Aorta (tissue), 5 donors: ENCODE measurements at places on chromosomes 12 and 14. TPM values are rescaled to one million over a fixed set of nuclear protein-coding genes. Genes with fewer than 3 reads are reported as not detected.

DNA sequence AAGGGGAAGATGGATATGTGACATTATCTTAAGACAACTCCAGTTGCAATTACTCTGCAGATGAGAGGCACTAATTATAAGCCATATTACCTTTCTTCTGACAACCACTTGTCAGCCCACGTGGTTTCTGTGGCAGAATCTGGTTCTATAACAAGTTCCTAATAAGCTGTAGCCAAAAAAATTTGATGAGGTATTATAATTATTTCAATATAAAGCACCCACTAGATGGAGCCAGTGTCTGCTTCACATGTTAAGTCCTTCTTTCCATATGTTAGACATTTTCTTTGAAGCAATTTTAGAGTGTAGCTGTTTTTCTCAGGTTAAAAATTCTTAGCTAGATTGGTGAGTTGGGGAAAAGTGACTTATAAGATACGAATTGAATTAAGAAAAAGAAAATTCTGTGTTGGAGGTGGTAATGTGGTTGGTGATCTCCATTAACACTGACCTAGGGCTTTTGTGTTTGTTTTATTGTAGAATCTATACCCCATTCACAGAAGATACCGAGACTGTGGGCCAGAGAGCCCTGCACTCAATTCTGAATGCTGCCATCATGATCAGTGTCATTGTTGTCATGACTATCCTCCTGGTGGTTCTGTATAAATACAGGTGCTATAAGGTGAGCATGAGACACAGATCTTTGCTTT lies 36.9 kb downstream of the PSEN1 start:
- no peak overlapping the region for H3K27ac ChIP-seq
- H3K36me3 ChIP-seq, result peaks cover 9% of the 10 kb centered on the region
- DNase-seq, result no peak
- H3K4me1 ChIP-seq, result no peaks in the 10 kb centered on the region
- H3K27me3 ChIP-seq, result no peaks in the 10 kb centered on the region
- H3K4me3 ChIP-seq, result no peak overlapping the region

DNA sequence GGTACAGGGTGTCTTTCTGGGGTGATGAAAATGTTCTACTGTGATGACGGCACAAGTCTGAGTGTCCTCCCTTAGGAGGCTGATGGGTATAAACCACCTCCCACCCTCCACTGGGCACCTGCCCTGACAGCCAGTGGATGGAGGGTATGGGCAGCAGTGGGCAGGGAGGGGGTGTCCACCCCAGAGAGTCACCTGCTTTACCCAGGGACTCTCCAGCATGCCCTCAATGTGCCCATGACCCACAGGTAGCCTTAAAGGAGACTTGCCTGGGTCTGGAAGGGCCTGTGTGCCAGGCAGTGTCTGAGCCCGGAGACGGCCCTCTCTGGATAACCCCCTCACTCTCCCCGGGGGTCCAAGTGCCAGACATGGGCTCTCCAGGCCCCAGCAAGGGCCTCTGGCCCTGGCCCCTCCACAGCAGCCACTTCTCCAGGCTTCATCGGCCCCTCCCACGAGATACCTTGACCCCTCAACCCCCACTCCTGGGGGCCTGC lies 38.8 kb downstream of the CCNK start:
- no peak overlapping the region for H3K4me3 ChIP-seq
- H3K36me3 ChIP-seq, result no peaks in the 10 kb centered on the region
- no peaks in the 10 kb centered on the region for H3K27me3 ChIP-seq
- peak; percentile 63 for DNase-seq
- no peaks in the 10 kb centered on the region for H3K4me1 ChIP-seq

GRCh38 chr14:100654814-100655740 lies 67.9 kb upstream of the BEGAIN start:
- no peak for DNase-seq
- no peaks in the 10 kb centered on the region for H3K36me3 ChIP-seq
- H3K27me3 ChIP-seq, result no peaks in the 10 kb centered on the region
- no peaks in the 10 kb centered on the region for H3K4me1 ChIP-seq

DNA sequence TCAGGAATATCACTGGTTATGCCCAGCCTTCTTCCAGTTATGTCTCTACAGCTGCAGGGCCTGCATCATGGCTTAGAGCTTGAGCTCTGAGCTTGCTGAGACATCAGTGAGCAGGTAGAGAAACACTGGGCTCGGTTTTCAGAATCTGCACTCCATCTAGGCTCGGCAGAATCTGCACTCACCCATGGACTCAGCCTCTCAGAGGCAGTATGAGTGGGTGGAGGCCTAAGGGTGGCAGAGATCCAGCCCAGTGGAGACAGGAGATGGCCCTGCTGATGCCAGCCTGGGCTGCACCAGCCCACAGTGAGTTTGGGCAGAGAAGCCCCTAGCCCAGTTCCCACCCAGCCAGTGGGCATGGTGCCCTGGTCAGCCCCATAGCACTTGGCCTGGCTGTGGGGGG lies 12.8 kb downstream of the KRT80 start:
- H3K36me3 ChIP-seq, result no peaks in the 10 kb centered on the region
- no peak overlapping the region for H3K4me3 ChIP-seq
- H3K27ac ChIP-seq, result no peak overlapping the region
- no peaks in the 10 kb centered on the region for H3K4me1 ChIP-seq
- H3K27me3 ChIP-seq, result no peaks in the 10 kb centered on the region

TPH2 gene
- total RNA-seq, result not detected

DNA sequence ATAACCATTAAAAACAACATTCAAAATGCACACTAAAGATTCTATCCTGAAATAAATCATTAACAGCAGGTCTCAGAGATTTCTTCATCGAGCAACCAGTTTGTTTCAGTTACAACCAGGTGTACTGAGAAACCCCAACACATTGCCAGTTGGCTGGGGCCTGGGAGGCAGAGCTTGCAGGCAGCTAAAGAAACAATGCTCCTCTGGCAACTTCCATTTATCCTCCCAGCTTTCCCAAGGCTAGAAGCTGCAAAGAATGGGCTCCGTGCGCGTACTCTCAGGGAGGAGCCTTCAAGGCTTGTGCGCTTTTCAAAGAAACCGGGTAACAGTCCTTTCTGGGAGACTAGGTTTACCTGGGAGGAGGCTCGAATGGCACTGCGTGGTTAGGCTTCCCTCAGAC lies 181.6 kb downstream of the MSRB3 start:
- no peak overlapping the region for H3K4me3 ChIP-seq
- H3K27ac ChIP-seq, result no peak overlapping the region
- H3K27me3 ChIP-seq, result no peaks in the 10 kb centered on the region

ZBTB42 gene
- 4.7 TPM for total RNA-seq

DNA sequence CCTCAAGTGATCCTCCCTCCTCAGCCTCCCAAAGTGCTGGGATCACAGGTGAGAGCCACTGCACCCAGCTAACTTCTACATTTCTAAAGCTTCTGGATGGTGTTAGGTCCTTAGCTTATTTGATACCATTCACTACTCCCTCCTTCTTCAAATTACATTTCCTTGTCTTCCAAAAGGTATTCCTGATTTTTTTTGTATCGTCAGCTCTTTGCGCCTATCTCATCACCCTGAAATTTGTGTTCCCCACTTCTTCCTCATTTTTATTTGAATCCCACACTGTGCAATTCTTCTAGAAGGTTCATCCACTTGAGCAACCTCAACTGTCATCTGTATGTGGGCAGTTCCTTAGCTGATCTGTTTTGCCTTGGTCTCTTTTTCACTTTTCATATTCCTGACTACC lies 241.8 kb upstream of the RGS6 start:
- no peak for DNase-seq
- H3K27ac ChIP-seq, result no peak overlapping the region
- no peak overlapping the region for H3K4me3 ChIP-seq

GRCh38 chr12:81231574-81232368 lies 153.9 kb downstream of the ACSS3 start:
- no peaks in the 10 kb centered on the region for H3K36me3 ChIP-seq
- no peak overlapping the region for H3K4me3 ChIP-seq

SRRM4 gene
- total RNA-seq, result 0.88 TPM

KITLG gene
- 6.5 TPM for total RNA-seq

- H3K36me3 ChIP-seq, result no peaks in the 10 kb centered on the region
- H3K4me1 ChIP-seq, result no peaks in the 10 kb centered on the region
- no peak for DNase-seq
Measured at GRCh38 chr12:88375306-88376305, 204.7 kb downstream of the KITLG start.

- no peak overlapping the region for H3K4me3 ChIP-seq
- H3K36me3 ChIP-seq, result no peaks in the 10 kb centered on the region
- H3K4me1 ChIP-seq, result no peaks in the 10 kb centered on the region
Measured at GRCh38 chr12:38053655-38054464, 262.7 kb upstream of the ALG10B start.

GRCh38 chr12:71703206-71703605 lies 17.3 kb downstream of the TMEM19 start:
- DNase-seq, result no peak
- H3K4me1 ChIP-seq, result no peaks in the 10 kb centered on the region
- H3K4me3 ChIP-seq, result no peak overlapping the region
- H3K36me3 ChIP-seq, result peaks cover 7% of the 10 kb centered on the region

GRCh38 chr12:121240484-121241101 lies 30.7 kb downstream of the P2RX4 start:
- no peaks in the 10 kb centered on the region for H3K36me3 ChIP-seq
- peak; percentile 91 for DNase-seq
- no peak overlapping the region for H3K27ac ChIP-seq
- no peaks in the 10 kb centered on the region for H3K27me3 ChIP-seq
- no peaks in the 10 kb centered on the region for H3K4me1 ChIP-seq

XPOT gene
- total RNA-seq, result 49.7 TPM

DNA sequence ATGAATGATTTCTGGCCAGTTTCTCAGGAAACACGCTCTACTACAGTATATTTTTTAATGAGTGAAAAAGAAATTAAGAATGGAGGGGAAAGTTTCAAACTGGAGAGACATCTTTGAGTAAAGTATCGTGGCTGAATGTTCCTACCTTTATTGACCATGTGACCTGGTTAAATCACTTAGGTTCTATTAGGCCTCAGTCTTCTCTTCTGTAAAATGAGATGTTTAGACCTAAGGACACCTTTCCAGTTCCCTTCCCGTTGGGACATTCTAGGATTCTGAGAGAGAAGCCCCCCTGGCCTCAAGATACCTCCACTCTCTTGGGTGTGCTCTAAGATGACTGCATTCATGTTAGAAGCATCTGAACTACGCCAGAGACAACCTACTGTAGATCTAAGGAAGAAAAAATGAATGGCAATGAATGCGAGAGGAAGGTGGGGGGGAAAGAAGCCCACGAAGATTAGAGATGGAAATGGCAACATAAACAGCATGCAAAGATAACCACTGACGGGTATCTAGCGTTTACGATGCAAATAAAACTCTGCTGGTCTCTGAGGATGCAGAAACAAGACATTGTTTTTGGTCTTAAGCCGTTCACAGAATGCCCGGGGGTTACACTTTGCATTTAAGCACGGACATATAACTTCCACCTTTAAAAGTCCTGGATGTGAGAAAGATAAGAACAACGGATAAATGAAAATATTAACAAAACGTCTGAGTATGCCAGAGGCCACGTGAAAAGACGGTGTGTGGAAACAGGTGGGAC lies 599 bp upstream of the CPSF6 start:
- H3K4me3 ChIP-seq, result peak overlapping the region; percentile 81
- DNase-seq, result no peak
- H3K36me3 ChIP-seq, result no peaks in the 10 kb centered on the region
- H3K27ac ChIP-seq, result peak overlapping the region; percentile 56
- no peaks in the 10 kb centered on the region for H3K27me3 ChIP-seq

- no peaks in the 10 kb centered on the region for H3K36me3 ChIP-seq
- no peaks in the 10 kb centered on the region for H3K27me3 ChIP-seq
- no peak overlapping the region for H3K4me3 ChIP-seq
- H3K27ac ChIP-seq, result no peak overlapping the region
Measured at GRCh38 chr14:106276326-106277267, 750.2 kb downstream of the TMEM121 start.

DNA sequence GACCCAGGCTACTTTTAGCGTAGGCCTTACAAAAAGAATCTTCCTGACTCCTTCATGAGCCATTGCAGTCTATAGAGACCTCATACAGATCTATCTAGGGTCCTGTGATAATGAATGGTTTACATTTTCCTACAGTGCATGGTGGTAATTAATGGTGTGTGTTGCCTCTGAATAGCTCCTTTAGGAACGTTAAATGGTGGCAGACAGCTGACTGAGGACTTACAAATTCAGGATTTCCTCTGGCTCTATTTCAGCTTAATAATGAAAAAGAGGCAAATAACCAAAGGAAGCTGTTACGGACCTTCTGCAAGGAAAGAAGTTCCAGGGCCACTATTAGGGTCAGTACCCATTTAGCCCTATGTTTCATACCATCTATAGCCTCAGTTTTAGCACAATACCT lies 5.1 kb downstream of the IKBIP start:
- H3K27me3 ChIP-seq, result no peaks in the 10 kb centered on the region
- H3K4me1 ChIP-seq, result no peaks in the 10 kb centered on the region
- no peak for DNase-seq
- H3K36me3 ChIP-seq, result no peaks in the 10 kb centered on the region

- no peaks in the 10 kb centered on the region for H3K36me3 ChIP-seq
- no peak for DNase-seq
- H3K4me3 ChIP-seq, result no peak overlapping the region
- no peaks in the 10 kb centered on the region for H3K27me3 ChIP-seq
Measured at GRCh38 chr12:78470354-78471195, 394.0 kb upstream of the SYT1 start.

DNA sequence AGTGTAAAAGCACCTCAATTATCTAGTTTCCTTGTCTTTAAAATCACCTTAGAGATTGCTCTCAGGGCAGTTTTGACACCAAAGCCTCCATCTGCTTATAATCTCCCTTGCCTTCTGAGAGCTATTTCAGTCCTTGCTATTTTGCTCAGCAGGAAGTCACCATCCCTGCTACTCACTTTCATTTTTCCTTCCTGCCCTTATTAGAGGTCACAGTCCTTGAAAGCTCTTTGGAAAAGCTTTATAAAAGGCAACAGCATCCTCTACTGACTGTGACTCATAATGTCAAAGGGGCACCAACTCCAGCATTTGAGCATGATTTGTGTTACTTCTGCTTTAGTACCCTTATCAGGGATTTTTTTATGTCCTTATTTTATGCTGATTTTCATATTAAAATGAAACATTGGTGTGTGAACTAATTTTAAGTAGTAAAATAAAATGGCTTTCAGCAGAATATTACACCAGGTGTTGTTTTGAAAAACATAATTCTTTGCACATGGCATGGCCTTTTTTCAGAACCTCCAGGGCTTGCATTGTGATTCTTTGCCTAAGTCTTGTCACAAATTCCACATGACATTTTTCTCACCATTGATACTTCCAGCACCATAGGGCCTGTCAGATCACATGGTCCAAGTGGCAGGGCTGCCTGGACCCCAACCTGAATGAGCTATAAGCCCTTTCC lies 213.0 kb downstream of the ADAMTS20 start:
- no peak overlapping the region for H3K4me3 ChIP-seq
- no peak for DNase-seq
- H3K36me3 ChIP-seq, result no peaks in the 10 kb centered on the region
- H3K27ac ChIP-seq, result no peak overlapping the region
- no peaks in the 10 kb centered on the region for H3K27me3 ChIP-seq

SLC25A21 gene
- total RNA-seq, result 0.65 TPM

EFS gene
- 19.7 TPM for total RNA-seq

DUSP6 gene
- total RNA-seq, result 96.8 TPM

DNA sequence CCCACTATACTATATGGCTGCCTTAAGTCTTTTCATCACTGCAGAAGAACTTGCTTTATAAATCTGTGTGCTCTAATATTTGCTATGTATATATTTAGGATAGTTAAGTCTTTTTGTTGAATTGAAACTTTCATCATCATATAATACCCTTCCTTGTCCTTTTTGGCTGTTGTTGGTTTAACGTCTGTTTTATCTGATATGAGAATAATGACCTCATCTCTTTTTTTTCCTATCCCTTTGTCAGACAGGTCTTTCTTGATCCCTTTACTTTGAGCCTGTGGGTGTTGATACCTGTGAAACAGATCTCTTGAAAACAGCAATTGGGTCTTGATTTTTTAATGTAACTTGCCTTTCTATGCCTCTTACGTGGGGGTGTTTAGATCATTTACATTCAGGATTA lies 316.3 kb downstream of the TMTC2 start:
- H3K4me3 ChIP-seq, result no peak overlapping the region
- DNase-seq, result no peak
- no peaks in the 10 kb centered on the region for H3K36me3 ChIP-seq
- no peaks in the 10 kb centered on the region for H3K27me3 ChIP-seq
- no peaks in the 10 kb centered on the region for H3K4me1 ChIP-seq

KCNJ8 gene
- 27.2 TPM for total RNA-seq
